CD4-positive, alpha-beta T cell treated with Interleukin-15 for 4 hours (primary cell): ENCODE measurements at places on chromosomes 1 and 21.

DNA sequence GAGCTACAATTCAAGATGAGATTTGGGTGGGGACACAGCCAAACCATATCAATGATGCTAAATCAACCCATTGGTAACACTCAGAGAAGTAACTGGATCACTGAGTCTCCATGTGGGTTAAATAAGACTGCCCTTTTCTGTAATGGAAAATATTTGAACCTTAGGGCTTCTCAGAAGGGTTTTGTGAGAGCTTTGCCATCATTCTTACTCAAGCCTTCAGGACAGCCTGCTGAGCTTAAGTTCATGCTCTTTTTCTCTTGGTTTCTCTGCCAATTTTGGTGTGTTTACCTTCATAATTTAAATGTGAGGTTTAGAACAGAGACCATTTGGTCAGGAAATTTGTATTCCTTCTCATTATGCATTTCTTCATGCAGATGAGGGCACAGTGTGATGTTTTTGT, 74.7 kb downstream of the DISC1 start:
- DNase-seq = no peak

DNA sequence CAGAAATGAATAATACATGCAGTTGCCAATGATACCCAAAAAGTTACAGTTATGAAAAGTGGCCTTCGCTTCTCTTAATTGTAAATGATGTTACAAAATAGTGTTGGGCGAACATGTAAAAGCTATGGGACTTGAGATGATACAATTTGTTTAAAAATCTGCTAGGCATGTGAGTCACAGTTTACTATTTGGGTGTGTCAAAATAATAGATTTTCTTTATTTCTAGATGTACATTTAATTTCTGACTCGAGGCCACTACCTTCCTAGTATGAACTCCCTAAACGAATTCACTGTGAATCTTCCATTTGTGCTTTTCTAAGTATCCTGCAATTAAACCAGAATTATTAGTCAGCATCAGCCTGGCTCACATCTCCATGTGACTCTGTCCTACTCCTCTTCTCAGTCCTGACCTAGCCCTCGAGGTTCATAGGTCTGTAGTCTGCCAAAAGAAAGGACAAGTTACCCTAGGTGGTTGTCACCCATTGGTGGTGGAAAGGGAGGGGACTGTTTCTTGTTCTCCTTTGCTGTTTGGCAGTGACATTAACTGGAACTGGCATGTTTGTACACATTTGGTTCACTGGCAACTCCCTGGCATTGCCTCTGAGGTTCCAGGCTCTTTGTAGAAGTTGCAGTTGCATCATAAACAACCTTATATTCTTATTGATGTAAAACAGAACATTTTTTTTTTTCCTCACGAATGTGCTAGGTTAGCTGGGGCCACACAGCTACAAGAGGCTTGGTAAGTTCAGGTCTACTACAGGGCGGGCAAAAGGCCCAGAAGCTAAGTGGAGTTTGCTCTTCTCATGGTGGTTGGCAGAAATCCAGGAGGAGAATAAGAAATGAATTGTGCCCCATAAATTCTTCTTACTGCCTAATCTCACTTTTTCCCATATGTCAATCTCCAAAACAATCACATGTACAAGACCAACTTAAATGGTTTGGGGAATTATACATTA, 746.5 kb upstream of the ADAMTS5 start:
- DNase-seq = no peak

- DNase-seq = no peak
These were observed 44.2 kb downstream of the WDR64 start for GRCh38 chr1:241696172-241696814.

GRCh38 chr1:230548997-230549396, 93.3 kb upstream of the COG2 start:
- DNase-seq = no peak

GRCh38 chr1:205578780-205579571, 52.8 kb downstream of the ELK4 start:
- DNase-seq = no peak

DNA sequence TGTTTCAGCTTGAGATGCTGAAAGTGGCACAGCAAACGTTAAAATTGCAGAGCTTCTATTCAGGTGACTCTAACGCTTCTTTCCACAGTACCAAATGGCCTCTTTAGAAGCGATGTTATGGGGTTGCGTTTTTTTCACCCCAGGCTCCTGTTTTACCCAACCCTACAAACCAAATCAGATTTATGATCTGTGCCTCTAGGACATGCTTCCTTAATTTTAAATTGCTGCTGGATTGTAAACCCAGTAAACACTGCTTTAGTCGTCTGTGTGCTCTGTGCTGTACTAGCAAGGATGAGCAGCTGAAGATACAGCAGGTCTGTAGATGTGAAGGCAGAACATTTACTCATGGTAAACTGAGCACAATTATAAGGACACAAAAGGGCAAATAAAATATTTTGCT, 13.0 kb downstream of the KCNK2 start:
- no peak for DNase-seq
